ENCODE measurements at places on chromosomes 4 and X.

DNA sequence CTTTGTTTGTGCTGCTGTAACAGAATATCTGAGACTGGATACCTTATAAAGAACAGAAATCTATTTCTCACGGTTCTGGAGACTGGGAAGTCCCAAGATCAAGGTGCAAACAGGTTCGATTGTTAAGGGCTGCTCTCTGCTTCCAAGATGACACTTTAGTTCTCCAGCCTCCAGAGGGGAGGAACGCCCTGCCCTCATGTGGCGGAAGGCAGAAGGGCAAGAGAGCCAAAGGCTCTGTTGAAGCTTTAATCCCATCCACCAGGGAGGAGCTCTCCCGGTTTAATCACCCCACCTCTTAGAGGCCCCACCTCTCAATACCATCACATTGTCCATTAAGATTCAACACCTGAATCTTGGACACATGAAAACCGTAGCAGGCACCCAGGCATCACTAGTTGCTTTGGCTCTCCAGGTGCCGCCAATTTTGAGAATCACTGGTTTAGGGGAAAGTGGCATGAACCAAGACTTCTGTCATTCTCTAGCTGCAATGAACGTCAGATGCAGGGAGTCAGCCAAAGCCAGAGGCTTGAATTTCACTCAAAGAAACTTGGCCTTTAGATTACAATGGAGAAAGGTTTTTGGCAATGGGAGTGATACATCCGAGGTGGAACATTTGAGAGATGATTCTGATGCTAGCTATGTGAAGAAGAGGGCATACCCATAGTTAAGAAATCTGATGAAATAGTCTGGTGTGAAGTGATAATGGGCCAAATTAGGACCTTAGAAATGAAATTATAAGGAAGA, 15.7 kb downstream of the FHL1 start:
- peak; percentile 66 for DNase-seq

DNA sequence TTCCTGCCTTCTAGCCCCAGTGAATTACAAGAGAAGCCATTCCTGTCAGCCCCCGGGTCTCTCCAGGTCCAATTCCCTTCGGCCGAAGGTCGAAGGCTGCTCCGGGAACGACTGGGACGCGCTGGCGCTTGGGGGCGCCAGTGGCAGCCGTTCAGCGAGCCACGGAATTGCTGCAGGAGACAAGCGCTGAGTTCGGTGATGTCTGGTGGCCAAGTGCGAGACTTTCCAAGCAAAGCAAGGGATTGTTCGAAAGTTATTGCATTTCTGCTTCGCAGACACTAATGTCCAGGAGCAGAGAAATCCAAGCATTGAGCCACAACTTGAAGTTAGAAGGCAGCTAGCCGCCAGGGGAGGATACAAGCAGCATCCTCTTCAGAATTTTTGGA, 1.1 kb upstream of the DKK2 start:
- DNase-seq = peak; percentile 42

GRCh38 chr4:8854931-8855330, 16.7 kb downstream of the HMX1 start:
- DNase-seq = no peak

DNA sequence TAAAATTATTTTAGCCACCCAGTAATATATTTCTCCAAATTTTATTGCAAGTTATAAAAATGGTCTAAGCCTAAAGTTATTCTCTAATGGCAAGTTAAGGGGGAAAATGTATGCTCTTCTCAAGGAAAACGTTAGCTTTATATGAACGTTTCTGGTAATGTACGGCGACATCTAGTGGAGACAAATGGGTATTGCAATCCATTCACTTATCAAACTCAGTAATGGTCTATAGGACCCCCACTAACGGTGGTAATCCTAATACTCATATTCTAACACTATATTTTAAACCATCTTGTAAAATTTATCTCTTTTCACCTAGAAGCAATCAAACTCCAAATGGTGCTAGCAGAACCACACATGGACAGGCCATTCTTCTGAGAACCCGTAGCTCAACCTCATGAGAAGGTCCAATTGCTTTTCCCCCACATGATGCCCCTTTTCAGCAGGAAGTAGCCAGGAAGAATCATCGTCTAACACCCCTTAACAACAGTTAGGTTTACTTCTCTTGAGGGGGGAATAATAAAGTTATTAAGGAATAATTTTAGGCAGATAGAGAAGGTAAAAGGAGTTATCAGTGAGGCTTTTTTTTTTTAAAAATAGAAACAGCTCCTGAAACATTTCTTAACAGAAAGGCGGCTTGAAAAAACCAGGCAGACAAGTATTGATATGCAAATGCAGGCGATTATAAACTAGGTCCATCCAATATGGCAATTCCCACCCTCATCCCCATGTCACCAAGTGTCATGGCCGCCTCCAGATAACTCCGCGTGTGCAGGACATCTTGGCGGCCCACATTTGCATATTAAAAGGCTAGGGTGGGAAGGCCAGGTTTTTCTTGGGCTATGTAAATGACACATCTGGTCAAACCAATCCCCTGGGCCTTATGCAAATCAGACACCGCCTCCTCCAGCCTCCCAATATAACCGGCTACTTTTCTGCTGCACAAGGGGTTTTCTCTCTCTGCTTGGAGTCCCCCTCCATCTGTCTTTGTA, 35.0 kb downstream of the NUDT11 start:
- DNase-seq = peak; percentile 45
